Fibroblast of skin of back (primary cell): ENCODE measurements at places on chromosomes 7 and 10.

DNA sequence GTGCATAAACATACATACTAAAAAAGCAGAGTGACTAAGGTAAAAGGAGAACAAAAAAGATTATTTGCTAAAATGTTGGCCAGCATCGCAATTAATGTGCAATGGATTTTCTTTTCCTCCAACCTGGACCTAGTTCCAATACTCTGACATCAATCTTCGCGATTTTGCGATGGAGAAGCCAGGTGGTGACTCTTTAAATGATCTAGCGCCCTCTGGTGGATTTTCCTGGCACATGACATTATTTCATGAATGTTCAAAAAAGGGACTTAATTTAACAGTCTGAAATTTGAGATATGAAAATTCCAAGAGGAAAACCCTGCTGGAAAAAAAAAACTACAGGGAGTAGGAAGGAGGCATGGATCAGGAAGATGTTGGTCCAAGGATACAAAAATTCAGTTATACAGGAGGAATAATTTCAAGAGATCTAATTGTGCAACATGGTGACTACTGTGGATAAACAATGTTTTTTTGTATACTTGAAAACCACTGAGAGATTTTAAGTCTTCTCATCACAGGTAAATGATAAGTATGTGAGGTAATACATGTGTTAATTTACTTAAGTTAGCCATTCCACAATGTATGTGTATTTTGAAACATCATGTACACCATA, 4.3 kb upstream of the KCNMA1 start:
- peak; percentile 83 for DNase-seq

DNA sequence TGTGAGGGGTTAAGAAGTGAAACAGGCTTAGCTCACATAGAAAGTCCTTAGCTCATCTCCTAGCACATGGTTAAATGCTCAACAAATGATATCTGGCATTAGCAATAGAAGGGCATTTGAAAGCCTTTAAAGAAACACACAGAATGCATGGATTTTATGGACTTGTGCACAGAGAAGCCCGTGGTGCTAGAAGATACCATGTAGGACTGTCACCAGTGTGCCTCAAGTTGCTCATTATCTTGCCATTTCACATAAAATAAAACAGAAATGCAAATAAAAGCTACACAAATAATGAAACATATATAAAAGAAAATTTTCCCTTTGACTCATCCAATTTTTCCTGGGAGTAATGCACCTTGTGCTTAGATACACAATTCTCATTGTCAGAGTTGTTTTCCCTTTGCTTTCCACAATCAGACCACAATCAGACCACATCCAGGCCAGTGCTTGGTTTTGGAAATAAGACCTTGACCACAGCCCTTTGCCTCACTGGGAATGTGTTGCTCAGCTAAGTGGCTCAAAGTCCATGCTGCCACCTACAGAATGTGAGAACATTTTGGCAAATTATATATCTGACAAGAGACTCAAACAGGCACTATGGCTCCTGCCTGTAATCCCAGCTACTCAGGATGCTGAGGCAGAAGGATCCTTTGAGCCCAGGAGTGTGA, 9.5 kb upstream of the WDR11 start:
- DNase-seq, result no peak

DNA sequence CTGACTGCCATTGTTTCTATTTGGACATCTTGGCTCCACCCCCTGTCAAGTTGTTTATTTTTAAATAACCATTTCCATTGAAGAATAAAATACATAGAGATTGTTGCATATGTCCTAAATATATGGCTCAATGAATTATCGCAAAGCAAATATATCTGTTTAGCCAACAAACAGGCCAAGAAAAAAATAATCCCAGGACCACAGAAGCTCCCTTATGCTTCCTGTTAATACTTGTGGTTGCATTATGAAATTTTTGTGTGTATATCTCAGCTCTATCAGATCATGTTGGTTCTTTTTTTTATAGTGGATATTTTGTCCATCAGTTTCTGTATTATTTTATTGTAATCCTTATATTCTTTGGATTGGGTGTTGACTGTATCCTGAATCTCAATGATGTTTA, 53.4 kb upstream of the CYP2C8 start:
- no peak for DNase-seq

DNA sequence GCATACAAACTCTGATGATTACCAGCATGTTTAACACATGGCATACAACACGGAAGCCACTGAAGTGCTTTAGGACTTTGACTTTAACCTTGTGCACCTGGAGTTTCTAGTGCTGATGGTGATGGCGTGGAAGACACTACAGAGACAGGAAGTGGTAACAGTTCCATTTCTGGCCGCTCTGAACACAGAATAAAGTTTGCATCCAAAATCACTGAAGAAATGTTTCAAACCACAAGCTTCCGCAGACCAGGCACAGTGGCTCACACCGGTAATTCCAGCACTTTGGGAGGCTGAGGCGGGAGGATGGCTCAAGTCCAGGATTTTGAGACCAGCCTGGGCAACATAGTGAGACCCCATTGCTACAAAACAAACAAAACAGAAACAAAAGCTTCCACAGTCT, 40.3 kb upstream of the TNPO3 start:
- no peak for DNase-seq
